ENCODE measurements at places on chromosomes 6 and 20.

GRCh38 chr6:41438746-41439145 lies 103.3 kb downstream of the NCR2 start:
- no peak for DNase-seq

DNA sequence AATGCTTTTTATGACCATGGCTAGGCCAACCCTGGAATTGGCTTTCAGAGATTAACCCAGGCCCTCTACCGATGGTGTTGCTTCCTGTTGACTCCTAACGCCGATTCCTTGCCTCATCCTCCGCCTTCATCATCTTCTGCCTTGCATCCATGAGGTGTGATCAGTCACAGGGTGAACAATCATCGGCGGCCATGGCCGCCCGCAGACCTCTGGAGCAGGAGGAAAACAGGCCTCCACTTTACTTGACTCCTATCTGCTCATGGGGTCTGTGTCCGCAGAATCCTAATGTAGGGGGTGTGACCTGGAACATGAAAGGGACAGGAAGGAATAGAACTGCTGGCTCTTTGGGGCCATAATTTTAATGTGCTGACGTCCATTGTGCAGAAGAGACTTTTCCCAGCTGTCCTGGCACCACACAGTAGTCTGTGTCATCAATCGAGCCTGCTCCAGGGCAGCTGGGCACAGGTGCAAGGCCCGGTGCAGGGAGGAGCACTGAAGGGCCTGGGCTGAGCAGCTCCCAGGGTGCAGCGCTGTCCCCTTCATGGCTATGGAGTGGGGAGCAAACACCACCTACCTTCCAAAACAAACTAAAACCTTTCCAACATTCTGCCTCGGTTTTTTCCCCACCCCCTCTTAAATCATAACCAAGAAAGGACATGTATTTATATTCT lies 8.0 kb downstream of the SLC22A3 start:
- DNase-seq = no peak

DNA sequence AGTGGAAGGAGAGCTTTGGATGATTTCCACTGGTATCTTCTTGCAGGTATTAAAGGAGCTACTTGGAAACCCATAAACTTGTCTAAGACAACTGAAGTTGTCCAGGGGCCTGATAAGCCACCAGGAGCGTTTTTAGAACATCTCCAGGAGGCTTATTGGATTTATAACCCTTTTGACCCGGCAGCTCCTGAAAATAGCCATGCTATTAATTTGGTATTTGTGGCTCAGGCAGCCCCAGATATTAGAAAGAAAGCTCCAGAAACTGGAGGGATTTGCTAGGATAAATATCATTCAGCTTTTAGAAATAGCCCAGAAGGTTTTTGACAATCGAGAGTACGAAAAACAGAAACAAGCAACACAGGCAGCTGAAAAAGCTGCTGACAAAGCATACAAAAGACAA lies 461.0 kb upstream of the HTR1E start:
- DNase-seq = no peak

- DNase-seq = no peak
These were observed 247.9 kb downstream of the RFPL4B start for GRCh38 chr6:112594886-112595594.

DNA sequence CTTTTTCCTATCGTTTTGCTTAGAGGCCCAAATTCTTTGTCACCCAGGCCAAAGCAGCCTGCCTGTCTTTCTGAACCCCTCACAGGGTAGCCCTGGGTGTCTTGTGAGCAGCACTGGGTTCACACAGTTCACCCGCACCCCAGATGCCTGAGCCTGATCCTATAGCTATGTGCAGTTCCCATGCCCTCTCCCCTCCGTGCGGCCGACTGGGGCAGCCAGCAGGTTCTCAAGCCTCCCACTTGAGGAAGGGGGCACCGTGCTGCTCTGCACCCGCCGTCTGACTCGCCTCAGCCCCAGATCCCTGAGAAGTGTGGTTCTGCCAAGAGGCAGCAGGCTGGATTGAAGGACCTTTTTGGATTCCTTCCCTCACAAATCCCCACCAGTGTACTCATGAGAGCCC lies 89.0 kb downstream of the PSMB1 start:
- DNase-seq = no peak

DNA sequence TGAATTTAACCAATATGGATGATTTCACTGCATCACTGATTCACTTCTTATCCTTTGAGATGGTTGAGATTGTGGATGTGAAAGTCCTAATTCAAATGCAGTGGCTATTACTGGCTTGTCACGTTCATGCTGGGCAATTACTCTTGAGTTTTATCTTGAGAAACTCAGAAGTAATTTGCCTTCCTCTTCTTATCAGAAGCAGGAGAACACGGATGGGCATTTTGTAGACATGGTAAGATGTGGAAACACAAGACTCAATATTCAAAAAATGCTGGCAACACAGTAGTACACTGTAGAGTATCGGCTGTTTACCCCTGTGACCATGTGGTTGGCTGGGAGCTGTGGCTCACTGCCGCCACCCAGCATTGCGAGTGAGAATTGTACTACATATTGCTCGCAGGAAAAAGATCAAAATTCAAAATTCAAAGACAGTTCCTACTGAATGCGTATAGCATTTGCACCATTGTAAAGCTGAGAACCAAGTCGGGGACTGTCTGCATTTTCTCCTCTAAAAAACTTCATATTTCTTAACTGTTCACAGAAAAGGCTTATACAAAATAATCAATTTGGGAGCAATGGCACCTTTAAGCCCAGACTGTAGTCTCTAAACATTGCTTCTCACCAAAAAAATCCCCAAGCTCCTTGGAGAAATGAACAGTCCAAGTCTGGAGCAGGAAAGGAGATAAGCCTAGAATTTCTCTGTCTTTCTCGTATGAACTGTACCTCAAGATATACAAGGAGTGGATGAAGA lies 61.9 kb upstream of the ELOVL5 start:
- DNase-seq = no peak

- no peak for DNase-seq
These were observed 580.4 kb downstream of the CBLN4 start for GRCh38 chr20:55424968-55425367.

DNA sequence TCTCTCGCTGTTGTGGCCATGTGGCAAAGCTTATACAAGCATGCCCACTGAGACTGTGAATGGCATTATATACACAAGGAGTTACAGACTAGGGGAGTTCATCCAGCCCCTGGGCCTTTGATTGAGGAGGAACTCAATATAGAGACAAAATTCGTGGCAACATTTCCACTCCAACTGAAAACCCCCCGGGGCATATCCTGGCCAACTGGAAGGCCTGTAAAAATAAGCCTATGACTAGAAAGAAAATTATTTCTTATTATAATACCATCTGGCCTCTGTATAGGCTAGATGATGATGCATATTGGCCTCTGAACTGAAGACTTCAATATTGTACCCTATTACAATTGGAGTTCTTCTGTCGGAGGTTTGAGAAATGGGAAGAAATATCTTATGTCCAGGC lies 175.5 kb upstream of the GJE1 start:
- no peak for DNase-seq

GRCh38 chr6:106750142-106750918 lies 121.0 kb downstream of the QRSL1 start:
- no peak for DNase-seq

DNA sequence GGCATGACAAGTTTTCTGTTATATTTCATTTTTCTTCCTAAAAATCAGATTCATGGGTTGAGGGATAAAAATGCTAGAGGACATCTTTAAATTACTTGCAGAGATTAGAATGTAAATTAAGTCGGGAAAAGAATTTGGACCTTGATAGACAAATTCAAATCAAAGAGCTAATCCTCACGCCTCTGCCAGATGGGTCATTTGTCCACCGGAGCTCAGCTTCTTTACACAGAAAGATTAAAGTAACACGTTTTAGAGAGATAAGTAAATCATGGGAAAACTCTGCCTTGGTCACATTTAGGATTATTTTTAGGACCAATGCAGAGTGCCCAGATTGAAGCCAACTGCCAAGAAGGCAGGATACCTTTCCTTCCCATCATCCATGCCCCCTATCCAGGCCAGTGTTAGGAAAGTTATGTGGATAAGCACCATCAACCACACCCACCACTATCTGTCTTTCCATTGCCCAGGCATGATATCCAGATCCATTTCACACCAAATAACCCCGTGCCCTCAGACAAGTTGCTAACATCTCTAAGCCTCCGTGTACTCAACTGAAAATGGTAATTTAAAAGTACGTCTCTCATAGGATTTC lies 397.4 kb upstream of the PLCB4 start:
- no peak for DNase-seq

- no peak for DNase-seq
These were observed 350.1 kb upstream of the HSF2 start for GRCh38 chr6:122049341-122049740.

DNA sequence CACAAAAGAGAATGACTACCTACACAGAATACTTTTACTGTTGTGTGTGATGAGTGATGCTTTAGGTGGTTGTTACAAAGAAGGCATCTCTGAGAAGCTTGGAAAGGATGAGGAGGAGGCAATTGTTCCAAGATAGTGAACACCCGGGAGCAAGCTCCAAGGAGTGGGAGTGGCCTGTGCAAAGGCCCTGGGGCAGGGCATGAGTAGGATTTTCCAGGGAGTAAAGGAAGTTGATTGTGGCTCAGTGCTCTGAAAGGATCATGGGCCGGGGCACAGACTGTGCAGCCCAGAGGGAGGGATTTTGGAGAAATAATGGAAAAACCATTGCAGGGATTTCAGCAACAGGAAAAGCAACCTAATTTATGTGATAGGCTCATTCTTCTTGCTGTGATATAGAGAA lies 264.3 kb downstream of the CDH26 start:
- DNase-seq = no peak

GRCh38 chr20:63085151-63085861 lies 78.5 kb upstream of the BHLHE23 start:
- no peak for DNase-seq

- DNase-seq = no peak
These were observed 241.8 kb upstream of the FOXQ1 start for GRCh38 chr6:1070085-1070521.

DNA sequence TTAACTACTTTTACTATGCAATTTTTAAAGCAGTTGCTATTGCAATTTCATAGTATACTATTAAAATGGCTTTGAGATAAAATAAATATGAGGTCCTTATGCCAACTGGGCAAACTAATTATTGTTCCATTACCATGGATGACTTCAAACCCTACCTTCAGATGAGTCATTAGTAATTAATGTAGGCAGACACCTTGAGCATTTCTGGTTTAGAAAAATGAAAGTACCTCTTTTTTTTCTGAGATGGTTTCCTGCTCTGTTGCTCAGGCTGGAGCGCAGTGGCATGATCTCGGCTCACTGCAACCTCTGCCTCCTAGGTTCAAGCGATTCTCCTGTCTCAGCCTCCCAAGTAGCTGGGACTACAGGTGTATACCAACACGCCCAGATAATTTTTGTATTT lies 11.9 kb downstream of the ASF1A start:
- no peak for DNase-seq

- DNase-seq = no peak
These were observed 868 bp upstream of the SLC2A4RG start for GRCh38 chr20:63738687-63739129.

GRCh38 chr20:10511170-10511508 lies 76.0 kb downstream of the SLX4IP start:
- DNase-seq = no peak

DNA sequence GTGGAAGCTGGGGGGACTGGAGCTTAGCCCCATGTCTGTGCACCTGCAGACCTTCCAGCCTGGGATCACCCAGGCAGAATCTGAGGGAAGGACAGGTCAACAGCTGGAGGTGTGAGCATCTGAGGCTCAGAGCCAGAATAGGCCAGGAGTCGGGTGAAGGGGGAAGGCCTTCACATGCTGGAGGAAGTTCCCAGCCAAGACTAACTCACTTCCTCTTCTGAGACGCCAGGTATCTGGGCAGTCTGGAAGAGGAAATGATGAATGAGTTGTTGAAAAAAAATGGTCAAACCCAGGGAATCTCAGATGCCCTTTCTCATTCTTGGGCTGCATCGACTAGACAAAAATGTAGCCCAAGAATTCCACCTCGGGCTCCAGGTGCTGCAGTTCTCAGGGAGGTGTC lies 73.6 kb upstream of the TIAM2 start:
- no peak for DNase-seq

- DNase-seq = no peak
These were observed 69.8 kb downstream of the TMEM170B start for GRCh38 chr6:11607383-11607782.

- no peak for DNase-seq
These were observed 178.2 kb upstream of the HS3ST5 start for GRCh38 chr6:114520976-114521375.

GRCh38 chr6:165649166-165650137 lies 13.6 kb downstream of the PDE10A start:
- no peak for DNase-seq

DNA sequence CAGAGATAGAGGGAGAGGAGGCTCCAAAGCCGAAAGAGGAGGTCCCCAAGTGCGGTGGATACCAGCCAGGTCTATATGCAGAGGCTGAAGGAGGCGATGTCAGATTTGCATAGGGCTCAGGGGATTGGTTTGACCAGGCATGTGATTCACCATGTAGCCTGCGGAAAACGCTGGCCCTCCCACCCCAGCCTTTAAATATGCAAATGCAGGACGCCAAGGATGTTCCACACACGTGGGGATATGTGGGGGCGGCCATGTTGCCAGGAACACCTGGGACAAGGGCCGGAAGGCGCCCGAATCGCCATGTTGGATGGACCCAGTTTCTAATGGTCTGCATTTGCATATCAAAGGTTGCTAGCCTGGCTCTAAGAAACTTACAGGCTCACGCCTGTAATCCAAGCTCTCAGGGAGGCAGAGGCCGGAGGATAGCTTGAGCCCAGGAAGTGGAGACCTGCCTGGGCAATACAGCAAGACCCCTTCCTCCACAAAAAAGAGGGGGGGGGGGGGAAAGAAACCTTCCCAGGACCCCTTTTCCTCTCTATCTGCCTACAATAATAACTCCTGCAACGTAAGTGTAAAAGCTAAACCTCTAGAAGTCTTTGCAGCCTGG lies 110.5 kb downstream of the TULP4 start:
- no peak for DNase-seq

DNA sequence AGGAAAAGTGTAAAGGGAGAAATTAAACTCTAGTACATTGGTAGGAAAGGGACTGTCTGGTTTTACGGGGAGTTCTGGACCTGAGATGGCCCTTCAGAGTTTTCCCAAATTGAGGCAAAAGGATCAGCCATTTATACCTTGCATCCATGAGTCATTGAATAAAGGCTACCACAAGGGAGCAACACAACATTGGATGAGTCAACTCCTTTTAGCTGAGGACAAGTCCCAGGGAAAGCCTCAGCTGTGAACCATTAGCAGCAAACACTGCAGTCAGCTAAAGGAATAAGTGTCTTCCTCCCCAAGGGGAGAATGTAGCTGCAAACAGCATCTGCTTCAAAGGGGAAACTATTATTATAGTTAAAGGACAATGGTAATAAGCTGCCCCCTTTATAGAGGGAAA lies 468.7 kb upstream of the ID4 start:
- no peak for DNase-seq

- DNase-seq = no peak
These were observed 154.4 kb upstream of the STMND1 start for GRCh38 chr6:16947375-16948015.

DNA sequence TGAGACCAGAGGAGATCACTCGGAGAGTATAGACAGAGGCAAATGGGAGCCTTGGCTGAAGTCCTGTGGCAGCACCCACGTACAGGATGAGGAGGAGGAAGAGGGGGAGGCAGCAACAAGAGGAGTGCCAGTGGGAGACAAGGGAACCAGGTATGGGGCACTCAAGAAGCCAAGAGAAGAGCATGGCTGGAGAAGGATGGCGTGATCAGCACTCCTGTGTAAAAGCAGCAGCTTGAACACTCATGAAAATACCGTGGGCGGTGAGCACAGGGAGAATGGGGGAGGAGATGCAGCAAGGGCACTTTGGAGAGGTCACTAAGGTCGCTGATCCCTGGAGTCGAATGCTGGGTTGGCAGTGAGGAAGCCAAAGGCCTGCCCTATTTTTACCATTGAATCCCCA lies 51.2 kb upstream of the PRND start:
- no peak for DNase-seq

GRCh38 chr20:56222945-56223344 lies 25.6 kb upstream of the MC3R start:
- no peak for DNase-seq

Data from progenitor cell of endocrine pancreas (in vitro differentiated cells).